ENCODE measurements at places on chromosomes 7 and 10.

DNA sequence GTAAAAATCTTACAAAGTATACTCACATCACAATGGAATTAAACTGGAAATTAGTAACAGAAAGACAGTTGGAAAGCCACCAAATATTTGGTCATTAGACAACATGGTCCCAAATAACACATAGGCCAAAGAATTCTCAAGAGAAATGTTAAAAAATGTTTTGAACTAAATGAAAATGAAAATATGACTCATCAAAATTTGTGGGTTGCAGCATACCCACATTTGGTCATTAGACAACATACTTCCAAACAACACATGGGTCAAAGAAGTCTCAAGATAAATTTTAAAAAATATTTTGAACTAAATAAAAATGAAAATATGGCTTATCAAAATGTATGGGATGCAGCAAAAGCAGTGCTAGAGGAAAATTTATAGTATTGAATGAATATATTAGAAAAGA is 130.6 kb downstream of the MARCHF5 start:
- DNase-seq: no peak

GRCh38 chr7:149046416-149046815 is 18.1 kb upstream of the PDIA4 start:
- DNase-seq: no peak

DNA sequence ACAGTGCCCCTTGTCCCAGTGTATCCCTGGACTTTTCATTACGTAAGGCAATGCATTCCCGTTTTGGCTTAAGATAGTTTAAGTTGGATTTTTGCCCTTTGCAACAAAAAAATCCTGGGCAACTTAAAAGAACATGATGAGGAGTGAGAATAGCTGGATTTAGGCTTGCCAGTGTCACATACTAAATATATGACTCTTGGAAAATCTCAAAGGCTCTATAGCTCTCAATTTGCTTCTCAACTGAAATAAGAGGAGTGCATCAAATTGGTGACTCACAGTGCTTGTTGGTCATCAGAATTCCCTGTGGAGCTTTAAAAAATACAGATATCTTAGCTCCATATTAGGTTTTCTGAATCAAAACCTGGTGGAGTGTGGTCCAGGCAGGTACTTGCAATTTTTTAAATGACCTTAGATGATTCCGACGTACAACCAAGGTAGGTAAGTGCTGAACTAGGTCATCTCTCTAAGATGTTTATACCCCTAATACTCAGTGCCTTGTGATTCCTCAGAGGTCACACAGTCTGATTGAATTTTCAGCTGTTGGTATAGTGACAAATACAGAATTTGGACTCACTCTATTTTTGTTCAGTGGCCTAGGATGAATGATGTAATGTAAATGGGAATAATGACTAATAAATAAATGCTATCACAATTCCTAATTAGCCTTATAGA is 33.9 kb upstream of the ORC5 start:
- no peak for DNase-seq

DNA sequence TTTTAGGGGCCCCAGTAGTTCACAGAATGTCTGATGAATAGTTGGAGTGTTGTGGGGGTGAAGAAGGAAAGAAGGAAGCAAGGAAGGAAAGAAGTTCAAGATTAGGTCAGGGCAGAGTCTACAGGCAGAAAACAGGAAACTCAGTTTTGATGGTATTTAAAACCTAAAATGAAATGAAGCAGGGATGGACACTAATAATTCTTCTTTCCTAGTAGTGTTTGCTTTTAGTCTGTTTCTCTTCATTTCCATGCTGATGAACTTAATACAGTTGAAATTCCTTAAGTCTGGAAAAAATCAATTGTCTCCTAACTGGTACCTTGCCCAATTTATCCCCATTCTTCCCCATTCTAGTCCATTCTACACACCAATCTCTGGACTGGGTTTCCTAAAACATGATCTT is 59.0 kb upstream of the GSAP start:
- DNase-seq: no peak

GRCh38 chr10:49844775-49845595 is 82.9 kb upstream of the OGDHL start:
- DNase-seq: no peak

DNA sequence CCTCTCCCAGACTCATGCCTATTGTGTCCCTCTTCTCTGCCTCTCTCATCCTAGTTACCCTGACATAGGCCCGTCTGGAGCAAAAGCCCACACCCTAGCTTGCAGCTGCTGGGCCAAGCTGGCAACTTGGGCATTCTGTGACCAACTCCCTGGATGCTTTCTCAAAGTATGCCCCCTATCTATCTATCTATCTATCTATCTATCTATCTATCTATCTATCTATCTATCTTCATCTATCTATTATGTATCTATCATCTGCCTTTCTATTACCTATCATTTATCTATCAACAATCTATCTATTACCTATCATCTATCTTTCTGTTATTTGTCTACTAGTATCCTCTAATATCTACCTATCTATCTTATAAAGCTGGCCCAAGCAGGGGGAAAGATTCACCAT is 45.4 kb upstream of the COL13A1 start:
- no peak for DNase-seq

DNA sequence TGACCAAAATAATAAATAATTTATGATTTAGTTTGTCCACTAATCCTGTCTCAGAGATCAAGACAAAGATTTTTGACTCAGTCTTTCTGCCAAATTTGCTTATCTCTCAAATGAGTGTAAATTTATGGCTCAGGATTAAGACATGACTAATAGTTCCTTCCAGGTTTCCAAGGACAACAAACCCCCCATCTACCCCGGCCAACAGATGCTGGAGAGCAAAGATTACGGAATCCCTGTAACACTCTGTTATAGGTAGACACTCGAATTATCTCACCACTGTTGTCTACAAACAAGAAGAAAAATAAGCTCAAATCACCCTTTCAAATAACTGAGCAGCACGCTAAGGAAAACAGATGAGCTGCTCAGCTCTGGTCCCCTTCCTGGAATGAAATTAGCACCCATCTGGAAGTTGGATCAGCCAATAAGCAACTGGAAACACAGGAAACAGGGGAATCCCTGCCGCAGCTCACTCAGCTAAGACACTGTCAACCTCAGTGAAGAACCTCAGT is 56.8 kb upstream of the SVIL start:
- no peak for DNase-seq

DNA sequence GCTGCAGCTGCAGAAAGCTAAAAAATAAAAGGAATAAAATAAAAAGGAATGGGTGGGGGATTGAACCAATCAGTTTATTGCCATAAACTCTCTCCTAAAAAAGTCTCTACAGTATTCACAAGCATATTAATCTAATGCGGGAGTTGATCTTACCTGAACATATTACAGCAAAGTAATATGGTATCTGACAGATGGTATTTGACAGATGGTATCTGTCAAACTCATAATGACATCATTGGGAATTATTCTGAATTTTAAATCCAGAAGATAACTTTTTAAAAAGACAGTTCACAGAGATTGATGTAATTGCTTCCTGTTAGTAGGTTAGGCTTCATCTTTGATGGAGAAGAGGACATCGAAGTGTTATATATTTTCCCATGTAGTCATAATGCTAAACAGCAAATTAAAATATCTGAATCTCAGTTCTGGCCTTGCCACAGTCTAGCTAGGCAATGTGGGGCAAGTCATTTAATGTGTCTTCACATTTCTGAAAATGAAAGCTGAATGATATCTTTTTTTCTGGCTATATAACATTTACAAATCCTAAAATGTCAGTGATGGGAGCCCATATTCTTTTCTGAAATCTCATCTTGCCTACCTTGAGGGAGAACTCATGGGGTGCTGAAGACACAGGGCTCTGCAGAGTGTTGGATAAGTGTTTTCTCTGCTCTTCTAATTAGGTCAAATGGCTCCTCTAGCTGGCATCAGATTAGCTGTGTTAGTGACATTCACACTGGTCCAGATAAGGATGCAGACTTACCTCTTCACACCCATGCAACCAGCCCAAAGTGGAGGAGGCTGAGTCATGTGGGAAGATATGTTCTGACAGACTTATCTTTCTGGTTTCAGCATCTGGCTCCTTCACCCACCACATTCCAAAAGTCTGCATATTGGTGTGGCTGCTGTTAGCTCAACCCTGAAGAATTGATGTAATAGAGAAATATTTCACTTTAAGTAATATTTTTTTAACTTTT is 2.1 kb upstream of the LIPM start:
- DNase-seq: no peak

DNA sequence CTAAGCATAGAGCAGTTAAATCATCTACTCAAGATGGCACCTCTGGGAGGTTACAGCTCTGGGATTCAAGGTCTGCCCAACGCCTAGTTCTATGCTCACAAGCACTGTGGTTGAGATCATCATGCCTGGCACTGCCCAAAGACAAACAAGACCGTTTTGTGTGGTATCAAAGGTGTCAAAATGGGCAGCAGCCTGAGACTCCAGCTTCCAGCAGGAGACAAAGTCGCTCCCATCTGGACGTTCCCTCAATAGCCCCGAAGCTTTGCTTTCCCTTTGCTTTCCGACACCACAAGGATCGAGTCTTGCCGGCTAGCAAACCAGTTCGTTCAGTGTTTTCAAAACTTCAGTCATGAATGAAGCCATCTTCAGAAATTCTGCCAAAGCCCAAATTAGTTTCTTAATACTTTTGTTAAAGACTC is 5.1 kb downstream of the HABP2 start:
- DNase-seq: no peak

- DNase-seq: no peak
These were observed 20.9 kb downstream of the SLC25A16 start for GRCh38 chr10:68506411-68506810.

DNA sequence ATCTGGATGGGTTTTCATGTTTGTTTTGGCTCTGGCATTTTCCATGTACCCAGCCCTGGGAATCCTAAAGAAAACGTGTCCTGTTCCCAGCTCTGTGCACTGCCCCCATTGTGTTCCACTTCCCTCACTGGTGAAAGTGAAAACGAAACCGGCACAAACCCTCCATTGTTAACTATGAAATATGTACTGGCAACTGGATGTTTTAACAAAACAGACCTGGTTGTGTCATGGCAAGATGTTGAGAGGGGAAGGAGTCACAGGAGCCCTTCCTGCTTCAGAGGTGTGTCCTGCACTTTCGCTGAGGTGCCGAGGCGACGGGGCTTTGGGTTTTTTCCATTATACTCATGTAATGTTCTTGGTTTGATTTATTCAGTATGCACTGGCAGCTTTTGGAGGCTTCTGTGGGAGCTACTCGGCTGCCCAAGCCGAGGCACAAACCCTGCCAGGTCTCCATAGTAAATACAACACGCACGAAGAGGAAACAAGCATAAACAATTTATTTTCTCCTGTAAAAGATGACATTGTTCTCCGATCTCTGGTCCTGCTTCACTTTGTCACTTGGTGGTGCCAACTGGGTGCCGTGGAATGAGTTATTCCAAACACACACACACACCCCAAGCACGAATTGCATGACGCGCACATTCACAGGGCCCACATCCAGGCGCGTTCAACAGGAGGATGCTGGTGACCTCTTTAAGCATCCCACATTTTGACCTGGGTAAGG is 118.2 kb downstream of the CDK6 start:
- peak; percentile 18 for DNase-seq

All from stimulated activated CD8-positive, alpha-beta memory T cell treated with anti-CD3 and anti-CD28 coated beads, Interleukin-7, amount 100 ng/mL, for 24 hours (primary cell).